Activated naive CD4-positive, alpha-beta T cell treated with anti-CD3 and anti-CD28 coated beads, Interleukin-2, amount 50 U/mL, for 16 hours (primary cell): ENCODE measurements at places on chromosomes 16 and 17.

- DNase-seq, result peak; percentile 21
Measured at GRCh38 chr17:39208136-39208535, 8.1 kb downstream of the RPL19 start.

- DNase-seq, result no peak
Measured at GRCh38 chr16:89957216-89957785, 8.7 kb downstream of the DEF8 start.

- no peak for DNase-seq
Measured at GRCh38 chr16:24324421-24324820, 68.3 kb downstream of the CACNG3 start.

DNA sequence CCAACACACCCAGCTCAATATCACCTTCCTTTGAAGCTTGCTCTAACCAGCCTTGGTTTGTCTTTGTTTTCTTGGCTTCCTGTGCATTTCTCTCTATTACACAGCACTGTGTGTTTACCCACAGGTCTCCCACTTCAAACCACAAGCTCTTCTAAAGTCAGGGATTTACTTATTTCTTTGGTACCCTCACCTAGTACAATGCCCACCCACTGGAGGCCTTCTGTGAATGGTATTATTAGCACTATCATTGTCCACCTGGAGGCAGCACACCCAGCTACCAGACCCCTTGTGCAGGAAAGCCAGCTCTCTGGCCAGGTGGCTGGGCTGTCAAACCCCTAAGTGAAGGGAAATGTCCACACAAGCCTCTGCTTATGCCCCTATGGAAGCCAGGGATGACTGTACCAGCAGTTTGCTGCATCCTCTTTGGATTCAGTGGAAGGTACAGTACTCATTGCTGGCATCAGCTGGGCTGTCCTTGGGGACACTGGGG is 9.4 kb upstream of the TOP2A start:
- no peak for DNase-seq

DNA sequence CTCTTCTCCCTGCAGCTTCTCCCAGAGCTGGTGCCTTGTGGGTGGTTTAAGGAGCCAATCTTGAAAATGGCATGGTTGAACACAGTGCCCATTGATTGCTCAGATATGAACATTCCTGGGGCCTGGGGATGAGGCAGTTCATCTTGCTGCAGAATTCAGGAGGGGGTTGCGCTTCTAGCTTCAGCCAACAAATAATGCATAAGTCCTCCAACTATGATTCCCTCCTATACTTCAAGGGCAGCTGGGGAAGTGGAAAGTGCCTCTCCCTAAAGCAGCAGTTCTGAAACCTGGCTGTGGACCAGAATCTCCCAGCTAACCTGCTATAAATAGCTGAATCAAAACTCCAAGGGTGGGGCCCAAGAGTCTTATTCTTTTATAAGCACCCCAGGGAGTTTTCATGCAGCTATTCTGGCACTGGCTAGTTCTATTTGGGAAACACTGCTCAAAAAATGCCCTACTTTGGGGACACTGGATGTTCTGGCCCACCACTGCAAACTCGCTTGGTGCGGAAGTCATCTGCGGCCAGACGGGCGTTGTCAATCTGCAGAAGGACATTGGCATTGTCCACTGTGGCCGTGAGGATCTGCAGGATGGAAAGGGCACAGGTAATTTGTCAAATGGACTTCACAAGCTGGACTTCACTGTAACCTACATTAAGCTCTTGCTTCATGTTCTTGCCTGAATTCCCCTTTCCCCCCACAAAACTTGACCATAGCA is 130.3 kb downstream of the CCDC144A start:
- no peak for DNase-seq

DNA sequence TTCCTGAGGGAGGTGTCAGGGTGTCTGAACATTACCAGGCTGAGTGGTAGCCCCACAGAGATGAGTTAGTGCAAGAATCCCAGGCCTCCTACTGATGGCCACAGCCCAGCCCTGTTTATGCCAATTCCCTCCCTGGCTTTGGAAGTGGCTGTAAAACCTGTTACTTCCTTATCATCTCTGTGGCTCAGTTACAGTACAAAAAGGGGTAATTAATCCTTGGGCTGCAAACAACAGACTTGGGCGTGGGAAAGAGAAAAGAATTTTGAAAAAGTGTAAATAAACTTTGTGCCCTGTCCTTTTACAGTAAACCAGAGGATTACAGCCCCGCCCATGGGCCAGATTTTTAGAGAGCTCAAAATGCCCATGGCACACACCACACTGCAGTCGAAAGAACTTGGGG is 73.1 kb upstream of the AXIN2 start:
- no peak for DNase-seq

- DNase-seq, result peak; percentile 85
Measured at GRCh38 chr17:44779211-44780025, 20.6 kb downstream of the ADAM11 start.
